Mesothelial cell of epicardium (in vitro differentiated cells): ENCODE measurements at places on chromosomes 6 and 20. TPM values are rescaled to one million over a fixed set of nuclear protein-coding genes. Genes with fewer than 3 reads are reported as not detected.

MUCL3 gene
- not detected in 3 replicates for total RNA-seq

FGD2 gene
- not detected in 3 replicates for total RNA-seq

RRAGD gene
- total RNA-seq, result 5.6 to 6.9 TPM (median 5.6 TPM) in 3 replicates

FAM209A gene
- total RNA-seq, result 0.34 to 1.3 TPM (median 0.55 TPM) in 3 replicates

BACH2 gene
- total RNA-seq, result 34.1 to 36.1 TPM (median 34.1 TPM) in 3 replicates

NKX2-2 gene
- total RNA-seq, result not detected in 3 replicates

LATS1 gene
- 38.4 to 39.4 TPM (median 39.0 TPM) in 3 replicates for total RNA-seq
